ENCODE measurements at places on chromosomes 3 and 15.

DNA sequence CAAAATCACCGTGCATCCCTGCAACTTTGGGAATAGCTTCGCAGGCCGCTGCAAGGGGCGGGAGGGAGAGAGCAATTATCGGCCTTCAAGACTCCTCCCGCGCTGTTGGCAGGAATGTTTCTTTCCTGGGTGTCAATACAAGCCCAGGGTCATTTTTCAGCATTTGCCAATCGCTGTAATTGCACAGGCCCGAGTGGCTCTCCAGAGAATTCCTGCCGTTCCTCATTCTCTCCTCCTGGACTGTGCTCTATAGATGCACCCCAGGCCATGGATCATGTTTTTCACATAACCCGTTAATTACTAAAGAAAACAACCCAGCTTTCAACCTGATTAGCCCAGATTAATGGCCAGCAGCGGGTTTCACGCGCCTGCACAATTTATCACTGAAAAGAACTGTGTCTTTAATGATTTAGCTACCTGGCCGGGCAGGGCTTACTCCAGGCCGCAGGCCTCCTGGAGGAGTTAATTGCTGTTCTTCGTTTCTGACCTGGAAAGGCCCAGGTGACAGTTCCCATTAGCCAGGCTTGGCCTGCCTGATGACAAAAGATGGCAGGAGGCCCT lies 144.3 kb downstream of the OPA1 start:
- no peak for DNase-seq

DNA sequence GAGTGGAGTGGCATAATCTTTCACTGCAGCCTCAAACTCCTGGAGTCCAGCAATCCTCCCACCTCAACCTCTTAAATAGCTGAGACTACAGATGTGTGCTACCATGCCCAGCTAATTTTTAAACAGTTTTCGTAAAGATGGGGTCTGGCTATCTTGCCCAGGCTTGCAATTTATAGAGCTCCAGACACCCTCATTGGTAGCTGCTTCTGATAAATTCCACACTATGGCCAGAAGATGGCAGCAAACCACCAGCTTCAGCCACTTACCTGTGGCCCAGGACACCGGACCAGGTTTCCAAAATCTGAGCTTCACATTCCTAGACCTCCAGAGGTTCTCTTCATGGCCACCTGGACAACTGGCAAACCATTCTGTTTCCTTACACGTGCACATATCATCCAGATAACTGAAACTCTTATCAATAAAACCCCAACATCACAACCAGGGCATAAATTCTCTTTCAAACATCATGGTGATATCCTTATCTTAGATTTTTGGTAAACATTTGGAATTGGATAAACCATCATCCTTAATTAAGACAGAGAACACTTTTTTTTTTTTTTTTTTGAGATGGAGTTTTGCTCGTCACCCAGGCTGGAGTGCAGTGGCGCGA lies 28.9 kb downstream of the FBXW12 start:
- peak; percentile 65 for DNase-seq

- DNase-seq: no peak
These were observed 21.0 kb downstream of the IFT57 start for GRCh38 chr3:108201258-108201657.

- no peak for DNase-seq
These were observed 42.8 kb upstream of the RPL35A start for GRCh38 chr3:197907196-197907595.

- no peak for DNase-seq
These were observed 305.8 kb downstream of the ARPP21 start for GRCh38 chr3:35944926-35945710.

DNA sequence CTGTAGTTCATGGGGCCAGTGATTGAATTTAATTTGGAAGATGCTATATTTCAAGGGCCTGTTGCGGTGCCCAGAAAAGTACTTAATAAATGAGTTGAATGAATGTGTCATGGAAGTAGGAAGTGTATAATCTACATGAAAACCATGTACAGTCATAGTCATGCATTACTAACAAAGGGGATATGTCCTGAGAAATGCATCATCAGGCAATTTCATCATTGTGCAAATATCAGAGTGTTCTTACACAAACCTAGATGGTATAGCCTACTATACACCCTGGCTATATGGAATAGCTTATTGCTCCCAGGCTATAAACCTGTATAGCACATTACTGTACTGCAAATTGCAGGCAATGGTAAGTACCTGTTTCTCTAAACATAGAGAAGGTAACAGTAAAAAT lies 10.7 kb upstream of the MYO5C start:
- DNase-seq: peak; percentile 10

- DNase-seq: no peak
These were observed 8.6 kb downstream of the SPG11 start for GRCh38 chr15:44654858-44655257.

GRCh38 chr3:88984256-88984655 lies 123.2 kb upstream of the EPHA3 start:
- DNase-seq: no peak

DNA sequence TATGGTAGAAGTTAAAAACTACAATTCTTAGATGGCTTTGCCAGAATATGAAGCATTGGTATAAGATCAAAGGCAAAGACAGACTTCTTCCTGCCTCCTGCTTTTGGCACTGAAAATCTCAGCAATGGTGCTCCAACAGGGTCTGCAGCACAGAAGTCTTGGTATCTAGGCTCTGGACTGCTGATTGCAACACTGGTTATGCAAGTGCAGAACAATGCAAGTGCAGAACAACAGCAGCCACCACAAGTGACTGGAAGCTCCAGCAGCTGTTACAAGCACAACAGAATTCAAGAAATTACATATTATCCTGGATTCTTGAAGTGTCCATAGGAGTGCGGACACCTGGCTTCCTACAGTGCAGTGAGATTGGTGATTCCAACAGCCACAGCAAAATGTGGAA lies 33.7 kb downstream of the ZBTB20 start:
- DNase-seq: no peak

GRCh38 chr3:171875923-171876412 lies 32.8 kb downstream of the TMEM212 start:
- peak; percentile 23 for DNase-seq

- no peak for DNase-seq
These were observed 4.1 kb downstream of the LINS1 start for GRCh38 chr15:100597862-100598261.

DNA sequence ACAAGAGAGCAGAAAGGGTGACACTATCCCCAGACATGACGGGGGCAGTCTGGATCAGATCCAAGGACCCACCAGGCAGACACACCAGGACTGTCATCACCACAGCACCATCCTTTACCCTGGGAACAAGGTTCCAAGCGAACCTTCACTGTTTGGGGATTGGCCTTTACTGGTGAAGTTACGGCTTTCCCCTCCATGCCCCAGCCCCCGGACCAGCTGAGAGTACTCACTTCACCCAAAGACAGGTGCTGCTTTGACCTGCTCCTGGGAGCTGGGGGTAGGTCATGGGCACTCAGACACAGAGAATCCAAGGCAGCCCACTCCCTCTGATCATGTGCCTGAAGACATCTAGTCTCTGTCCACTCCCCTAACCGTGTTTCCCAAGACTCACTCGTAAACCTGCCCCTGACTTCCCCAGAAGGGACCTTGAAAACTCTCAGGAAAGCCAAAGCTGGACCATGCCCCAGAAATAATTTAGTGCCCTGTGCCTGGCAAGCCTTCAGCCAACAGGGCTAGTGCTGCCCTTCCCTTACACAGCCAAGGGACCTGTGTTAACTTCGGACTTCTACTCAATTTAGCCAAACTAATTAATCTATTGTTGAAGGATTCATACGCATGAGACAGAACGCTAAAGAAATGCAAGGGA lies 2.8 kb downstream of the RRP9 start:
- DNase-seq: no peak

GRCh38 chr15:29568840-29569532 lies 253.3 kb downstream of the TJP1 start:
- no peak for DNase-seq

DNA sequence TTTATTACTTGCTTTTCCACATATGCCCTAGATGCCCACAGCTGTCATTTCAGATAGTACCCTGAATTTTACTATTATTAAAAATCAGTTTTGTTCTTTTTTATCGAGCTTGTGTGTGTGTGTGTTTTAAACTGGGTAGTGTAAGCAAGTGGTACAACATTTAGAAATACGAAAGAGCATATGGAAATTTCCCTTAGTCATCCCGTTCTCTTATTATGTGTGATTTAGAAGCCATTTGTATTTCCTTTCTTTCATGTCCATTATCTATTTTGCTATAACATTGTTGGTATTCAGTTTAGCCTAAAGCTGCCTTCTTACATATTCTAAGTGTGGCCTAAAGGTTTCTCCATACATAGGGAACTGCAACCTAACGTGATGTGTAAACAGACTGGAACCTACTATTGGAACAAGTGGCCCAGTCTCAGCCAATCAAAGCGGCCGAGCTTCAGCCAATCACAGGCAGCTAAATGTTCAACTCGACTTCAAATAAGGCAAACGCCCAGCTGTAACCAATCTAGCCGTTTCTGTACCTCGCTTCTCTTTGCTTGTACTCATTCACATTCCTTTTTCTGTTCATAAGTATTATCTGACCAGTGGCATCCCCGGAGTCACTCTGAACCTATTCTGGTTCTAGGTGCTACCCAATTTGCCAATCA lies 14.7 kb upstream of the SYN2 start:
- no peak for DNase-seq

- peak; percentile 71 for DNase-seq
These were observed 94.7 kb downstream of the IL5RA start for GRCh38 chr3:3015185-3016089.

DNA sequence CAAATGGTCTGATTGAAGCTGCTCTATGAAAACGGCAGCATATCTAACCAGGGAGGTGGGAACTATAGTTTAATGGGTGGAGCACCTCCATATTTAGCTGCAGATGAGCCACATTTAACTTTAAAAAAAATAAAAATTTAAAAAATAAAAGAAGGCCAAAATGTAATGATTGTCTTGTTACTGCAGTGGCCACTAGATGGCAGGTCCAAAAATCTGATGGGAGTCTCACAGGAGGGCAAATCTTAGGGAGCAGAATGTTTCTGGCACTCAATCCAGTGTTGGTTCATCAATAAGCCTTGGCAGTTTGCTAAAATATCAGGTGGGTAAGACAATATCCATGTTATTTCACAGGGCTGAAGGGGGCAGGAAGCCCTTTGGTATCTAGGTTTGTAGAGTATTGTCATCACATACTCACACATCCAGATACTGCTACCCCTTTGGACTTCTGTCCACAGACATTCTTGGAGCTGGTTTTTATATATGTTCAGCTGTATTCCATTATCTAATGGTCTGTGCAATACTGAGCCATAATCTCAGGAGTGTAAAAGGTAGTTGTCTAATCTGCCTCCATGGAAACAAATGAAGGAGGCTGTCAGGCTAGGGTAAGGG lies 233.3 kb downstream of the TIGIT start:
- no peak for DNase-seq

DNA sequence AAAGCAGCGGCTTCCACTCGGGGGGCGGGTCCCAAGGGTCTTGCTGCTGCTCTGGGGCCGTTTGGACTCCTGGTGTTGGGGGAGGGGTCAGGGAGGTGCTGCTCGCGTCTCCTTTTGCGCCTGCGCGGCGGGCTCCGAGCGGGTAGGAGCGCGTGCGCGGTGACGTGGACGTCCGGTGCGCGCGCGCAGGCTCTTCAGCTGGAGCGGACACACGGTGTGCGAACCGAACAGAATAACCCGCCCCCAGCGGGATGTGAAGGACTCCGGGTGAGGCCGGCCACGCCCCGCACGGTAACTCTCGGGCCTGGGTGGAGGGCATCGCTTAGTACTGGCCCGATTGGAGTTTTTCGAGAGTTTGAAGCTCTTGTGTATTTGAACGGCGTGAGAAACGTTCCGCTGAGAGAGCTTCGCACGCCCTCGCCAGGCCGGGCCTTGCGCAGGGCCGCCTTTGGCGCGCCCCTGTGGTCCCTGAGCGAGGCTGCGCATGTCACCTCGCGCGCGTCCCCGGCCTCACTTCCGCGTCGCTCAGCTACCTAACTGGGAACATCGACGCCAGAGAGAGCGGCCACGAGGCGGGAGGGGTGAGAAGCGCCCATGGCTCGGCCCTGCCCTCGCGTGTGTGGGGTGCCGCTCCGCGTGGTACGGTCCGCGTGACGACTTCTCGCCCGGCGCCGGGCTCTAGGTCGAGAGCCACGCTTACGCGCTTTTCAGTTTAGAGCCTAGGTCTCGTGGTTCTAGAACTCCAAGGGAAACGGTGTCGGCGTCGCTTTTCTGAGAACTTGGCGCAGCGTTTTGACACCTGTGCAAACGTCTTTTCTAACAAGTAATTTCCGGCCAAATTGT lies at the start of gene MGA:
Gene MGA (plus strand): TSS at position 171 of the 843 bp plus-strand sequence.
- peak; percentile 96 for DNase-seq

DNA sequence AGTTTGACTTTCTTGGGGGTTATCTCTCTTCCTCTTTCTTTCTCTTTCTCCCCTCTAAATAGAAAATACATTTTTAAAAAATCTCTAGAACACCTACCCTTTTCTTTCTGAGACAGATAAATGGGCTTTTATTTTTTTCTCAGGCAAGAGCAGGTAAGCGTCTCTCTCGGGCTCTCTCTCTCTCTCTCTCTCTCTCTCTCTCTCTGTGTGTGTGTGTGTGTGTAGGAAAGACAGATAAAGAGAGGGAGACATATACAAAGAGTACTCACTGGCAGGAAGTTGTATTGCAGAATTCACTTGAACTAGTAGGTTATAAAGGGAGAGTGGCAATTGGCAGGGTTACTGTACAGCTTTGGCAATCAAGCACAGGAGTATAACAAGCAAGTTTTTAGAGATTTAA lies 118.1 kb upstream of the LSAMP start:
- DNase-seq: no peak

- no peak for DNase-seq
These were observed 807.2 kb upstream of the CFAP20DC start for GRCh38 chr3:59856934-59857460.

GRCh38 chr15:52349052-52349700 lies 53.6 kb upstream of the MYO5C start:
- DNase-seq: no peak

- DNase-seq: peak; percentile 90
These were observed 483 bp downstream of the MEX3B start for GRCh38 chr15:82045179-82045891.
